ENCODE measurements at places on chromosomes 2 and 18.

DNA sequence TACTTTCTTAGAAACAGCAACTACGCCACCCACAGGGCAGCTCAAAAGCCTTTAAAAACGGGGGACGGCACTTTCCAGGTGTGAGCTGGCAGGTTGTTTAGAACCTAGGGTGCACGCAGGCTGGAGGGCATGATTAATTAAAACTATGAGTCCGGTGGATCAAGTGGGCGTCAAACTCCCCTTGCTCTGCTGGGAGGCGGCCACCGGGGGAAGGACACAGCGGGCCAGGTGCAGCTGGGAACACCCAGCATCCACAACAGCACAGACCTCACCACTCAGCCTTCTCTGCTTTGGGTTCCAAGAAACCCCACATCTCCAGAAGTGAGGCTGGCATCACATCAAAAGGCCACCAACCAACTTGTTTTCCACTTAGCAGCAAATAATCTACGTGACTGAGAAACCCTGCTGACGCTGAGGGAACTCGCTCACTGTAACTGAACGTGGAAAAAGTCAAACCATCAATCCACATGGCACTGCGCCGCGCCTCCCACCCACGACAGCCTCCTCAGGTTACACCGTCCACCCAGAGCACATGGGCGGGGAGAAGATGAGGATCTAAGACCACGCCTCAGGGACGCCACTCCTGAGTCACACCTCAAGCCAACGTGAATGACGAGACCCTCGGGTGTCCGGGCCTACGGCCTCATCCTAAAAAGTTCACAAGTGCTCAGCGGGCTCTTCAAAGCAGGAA is 118.2 kb downstream of the ZNF516 start:
- DNase-seq = no peak

- DNase-seq = peak; percentile 34
Measured at GRCh38 chr2:289362-290089, 1.6 kb upstream of the ALKAL2 start.

GRCh38 chr2:48315896-48316194 is 214.1 kb upstream of the STON1 start:
- peak; percentile 66 for DNase-seq

DNA sequence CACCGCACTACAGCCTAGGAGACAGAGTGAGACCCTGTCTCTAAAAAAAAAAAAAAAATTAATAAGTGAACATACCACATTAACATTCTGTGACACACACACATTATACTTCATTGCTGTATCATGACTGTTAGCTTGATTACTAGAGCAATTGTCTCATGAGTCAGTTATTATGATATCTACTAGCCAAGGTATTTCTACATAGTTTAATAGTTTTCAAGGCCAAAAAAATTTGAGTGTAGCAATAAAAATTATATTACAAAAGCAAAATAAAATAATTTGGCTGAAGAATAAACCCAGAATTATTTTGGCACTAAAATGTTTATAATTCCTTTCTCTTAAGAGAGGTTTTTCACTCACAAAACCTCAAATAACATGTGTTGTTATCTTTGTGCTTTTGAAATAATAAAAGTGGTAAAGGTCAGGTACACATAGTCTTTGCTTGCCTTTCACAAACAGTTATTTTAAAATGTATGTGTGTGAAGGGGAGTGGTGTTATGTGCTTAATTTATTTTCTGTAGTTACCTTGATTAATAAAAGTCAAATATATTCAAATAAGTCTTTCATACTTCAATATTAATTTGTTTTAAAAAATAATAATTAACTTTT is 136.9 kb upstream of the SPOPL start:
- no peak for DNase-seq

- DNase-seq = no peak
Measured at GRCh38 chr18:36777566-36777965, 51.2 kb downstream of the TPGS2 start.

GRCh38 chr18:55494899-55495298 is 93.1 kb downstream of the TCF4 start:
- no peak for DNase-seq

DNA sequence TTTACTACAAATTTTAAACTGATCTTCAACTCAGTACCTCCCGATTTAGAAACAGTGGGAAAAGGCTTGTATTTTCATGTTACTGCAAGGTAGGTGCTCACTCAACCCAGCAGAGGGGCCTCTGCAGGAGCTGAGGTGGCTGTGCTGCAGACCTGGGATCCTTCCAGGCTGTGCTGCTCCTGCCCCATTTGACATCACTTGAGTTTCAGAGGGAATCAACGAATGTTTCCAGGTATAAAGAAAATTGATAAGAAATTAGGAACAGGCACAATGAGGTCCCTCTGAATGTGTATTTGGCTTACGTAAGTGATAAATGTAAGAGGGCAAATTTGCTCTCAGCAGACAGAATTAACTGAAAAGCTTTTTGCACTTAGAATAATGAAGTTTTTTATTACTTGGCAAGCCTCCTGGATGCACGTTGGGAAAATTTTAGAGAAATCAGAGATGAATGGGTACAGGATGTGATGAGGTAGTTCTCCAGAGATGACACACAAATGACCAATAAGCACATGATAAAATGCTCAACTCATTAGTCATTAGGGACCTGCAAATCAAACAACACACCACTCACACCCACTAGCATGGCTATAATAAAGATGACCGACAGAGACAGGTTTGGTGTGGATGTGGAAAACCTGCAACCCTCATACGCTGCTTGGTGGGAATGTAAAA is 114.0 kb downstream of the NOL10 start:
- DNase-seq = no peak

DNA sequence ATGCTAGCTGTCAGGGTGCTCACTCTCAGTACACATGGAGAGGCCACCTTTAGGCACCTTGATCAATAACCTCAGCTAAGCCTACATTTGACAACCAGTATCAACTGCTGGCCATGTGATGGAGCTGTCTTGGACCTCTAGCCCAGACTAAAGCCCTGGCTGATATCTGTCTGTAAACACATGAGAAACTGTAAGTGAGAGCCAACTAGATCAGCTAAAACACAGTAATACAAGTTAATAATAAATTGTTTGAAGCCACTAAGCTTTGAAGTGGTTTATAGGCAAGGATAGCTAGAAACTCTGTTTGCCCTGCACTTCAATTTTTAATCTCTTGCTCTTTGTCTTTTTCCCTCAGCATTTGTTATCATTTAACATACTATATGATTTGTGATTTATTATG is 407.1 kb downstream of the SPAG16 start:
- DNase-seq = no peak

DNA sequence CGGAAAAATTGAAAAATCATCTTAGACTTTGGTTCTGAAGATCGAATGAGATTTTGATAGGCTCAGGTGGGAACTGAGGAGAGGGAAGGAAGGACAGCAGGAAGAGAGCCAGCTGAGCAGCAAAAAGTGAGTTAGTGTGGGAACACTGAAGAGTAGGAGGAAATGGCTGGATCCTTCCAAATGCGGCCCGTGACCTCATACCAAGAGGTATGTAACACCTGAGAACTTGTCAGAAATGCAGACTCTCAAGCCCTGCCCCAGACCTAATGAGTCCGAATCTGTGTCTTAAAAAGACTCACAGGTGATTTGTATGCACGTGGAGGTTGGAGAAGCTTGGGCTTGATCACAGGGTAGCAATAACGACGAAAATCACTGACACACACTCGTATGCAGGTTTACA is 42.0 kb downstream of the COL4A3 start:
- DNase-seq = no peak

- peak; percentile 88 for DNase-seq
Measured at GRCh38 chr2:170813611-170814532, 2.8 kb upstream of the GAD1 start.

- DNase-seq = no peak
Measured at GRCh38 chr2:235979753-235980435, 188.3 kb downstream of the GBX2 start.

- DNase-seq = no peak
Measured at GRCh38 chr2:30475542-30475941, 28.5 kb downstream of the LCLAT1 start.

DNA sequence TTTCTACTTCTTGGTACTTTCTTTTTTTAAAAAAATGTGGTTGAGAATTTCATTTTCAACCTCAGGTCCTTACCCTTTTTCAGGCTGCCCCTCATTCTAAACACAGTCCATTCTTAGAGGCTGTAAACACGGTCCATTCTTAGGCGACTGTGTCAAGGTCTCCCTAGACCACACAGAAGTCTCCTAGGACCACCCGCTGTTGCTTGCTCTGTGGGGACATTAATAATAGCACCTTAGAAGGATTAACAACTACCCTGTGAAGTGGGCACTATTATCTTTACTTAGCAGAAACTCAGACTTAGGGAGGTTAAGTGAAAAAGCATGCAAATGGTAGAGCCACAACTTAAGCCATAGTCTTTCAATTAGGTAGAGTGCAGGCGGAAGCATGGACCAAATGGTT is 91.7 kb downstream of the RBMS1 start:
- no peak for DNase-seq

GRCh38 chr18:48356151-48356745 is 52.9 kb downstream of the ZBTB7C start:
- DNase-seq = no peak

DNA sequence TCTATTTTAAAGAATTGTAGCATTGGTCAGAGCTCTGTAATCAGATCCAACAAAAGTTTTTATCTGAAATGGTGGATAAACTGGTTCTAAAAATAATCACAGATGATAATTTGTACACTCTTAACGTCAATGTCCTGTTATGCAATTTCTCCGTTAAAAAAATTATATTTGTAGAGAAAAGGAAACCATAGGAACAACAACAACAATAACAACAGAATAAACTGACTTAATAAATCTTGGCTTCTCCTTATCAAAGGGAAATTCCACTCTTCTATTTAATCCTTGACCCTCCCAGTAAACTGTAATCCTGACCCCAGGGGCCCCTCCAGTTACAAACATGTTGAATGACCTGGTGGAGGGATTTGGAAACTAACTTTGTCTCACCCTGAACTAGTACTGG is 78.6 kb upstream of the ZFP36L2 start:
- peak; percentile 27 for DNase-seq

Measured in hematopoietic multipotent progenitor cell treated with erythropoietin and hydrocortisone succinate and interleukin-3 and kit ligand, for 6 days (in vitro differentiated cells).